Thymus (tissue), 14 donors: ENCODE measurements at places on chromosomes 6 and 20. TPM values are rescaled to one million over a fixed set of nuclear protein-coding genes. Genes with fewer than 3 reads are reported as not detected.
A peak's percentile ranks its signal among the peaks of the same experiment; 100 is the strongest.

- DNase-seq: no peak
Measured at GRCh38 chr6:21739838-21740237, 146.3 kb downstream of the SOX4 start.

DNA sequence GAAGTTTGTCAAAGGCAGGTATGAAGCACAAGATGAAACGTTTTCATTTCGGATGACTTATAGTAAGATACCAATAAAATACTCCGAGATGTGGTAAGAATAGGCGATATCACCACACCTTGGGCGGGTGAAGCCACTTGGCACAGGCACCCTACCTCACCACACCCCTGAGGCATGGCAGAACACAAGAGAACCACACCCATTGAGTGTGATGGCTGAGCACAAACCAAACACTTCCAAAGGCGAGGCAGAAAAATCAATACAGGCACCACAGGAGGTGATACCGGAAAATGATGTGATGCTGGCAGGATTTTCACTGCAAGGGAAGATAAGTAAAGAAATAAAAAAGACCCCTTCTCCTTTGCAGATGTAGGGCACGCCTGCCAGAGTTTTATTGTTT is 332.9 kb upstream of the PRDM1 start:
- no peak for DNase-seq

GRCh38 chr20:23061734-23062561 is 12.5 kb upstream of the THBD start:
- DNase-seq: no peak

UBE2C gene
- 25.1 TPM for polyA plus RNA-seq

LGSN gene
- 0.23 TPM for polyA plus RNA-seq

DNA sequence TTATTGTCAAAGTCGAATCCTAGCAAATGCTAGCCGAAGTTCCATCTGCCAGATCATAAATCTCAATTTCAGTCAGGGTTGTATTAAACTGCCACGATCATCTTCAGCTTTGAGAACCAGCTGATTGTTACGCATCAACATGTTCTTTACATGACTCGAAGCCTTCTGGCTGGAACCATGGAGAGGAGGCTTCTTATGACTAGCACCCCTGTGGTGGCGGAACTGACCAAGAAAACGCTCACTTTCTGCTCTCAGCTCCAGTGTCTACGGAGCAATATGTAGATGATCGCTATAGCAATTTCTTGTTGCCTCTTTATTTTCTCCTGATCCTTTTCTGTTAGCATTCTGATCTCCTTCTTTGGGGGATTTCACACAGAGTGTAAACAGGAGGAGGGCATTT is 479.4 kb upstream of the SLC35B3 start:
- DNase-seq: no peak

DNA sequence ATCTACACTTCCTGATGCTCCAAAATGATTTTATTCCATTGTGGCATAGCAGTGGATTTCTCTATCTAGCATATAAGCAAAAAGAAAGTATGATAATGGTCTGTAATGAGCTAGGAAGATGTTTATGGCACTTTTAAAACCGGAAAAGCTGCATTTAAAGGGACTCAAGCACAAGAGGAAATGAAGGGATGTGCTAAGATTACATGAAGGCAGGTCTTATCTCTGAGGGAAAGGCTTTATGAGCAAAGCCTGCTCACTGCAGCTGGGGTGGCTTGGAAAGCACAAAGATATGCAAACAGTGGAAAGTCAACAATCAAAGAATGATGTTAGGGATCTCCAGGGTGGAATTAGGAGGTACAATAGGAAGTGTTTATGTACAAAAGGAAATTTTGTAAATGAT is 138.2 kb downstream of the TENT5A start:
- DNase-seq: no peak

DNA sequence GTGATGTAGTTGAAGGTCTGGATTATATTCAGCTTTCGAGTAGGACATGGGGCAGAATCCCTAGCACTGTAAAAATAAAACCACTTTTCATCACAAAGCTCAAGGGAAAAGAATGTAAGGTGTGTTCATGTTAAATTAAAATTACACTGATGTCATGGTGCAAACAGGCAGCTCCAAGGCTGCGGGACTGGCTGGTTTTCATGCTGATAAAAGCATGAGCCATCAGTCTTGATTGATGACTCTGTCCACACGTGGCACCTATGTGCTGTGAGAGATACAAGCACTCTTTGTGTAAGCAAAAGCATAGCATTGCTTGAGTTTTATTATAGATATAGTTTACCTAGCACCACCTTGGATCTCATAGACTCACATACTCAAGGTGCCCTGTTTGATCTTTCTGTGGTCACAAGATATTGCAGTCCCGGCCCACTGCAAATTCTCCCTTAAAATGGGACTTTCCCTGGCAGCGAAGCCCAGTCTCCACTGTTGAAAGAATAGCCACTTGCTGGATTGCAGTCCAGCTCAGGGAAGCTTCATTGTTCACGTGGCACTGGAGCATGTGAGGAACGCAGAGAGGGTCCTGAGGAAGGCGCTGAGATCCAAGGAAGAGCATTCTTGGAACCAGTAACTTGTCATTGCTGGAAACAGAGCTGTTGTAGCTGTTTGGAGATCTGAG is 90.6 kb downstream of the TIAM2 start:
- no peak for DNase-seq

DNA sequence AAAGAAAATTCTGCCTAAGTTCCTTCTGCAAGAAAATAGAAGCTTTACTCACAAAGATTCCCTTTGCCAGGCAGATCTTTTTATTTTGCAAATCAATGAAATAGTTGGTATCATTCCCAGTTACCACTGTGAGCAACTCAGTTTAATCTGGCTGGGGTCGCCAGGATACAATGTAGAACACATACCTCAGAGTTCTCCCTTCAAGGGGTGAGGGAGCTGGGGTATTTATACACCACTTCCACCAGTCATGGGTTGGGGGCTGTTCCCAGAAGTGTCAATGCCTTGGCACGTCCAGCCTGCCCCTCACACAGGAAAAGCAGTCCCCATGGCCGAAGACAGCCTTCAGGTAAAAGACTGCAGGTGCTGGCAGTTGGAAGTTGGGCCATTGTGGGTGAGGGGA is 86.2 kb downstream of the SLC24A3 start:
- DNase-seq: no peak

TRAPPC3L gene
- polyA plus RNA-seq: 0.18 TPM

DNA sequence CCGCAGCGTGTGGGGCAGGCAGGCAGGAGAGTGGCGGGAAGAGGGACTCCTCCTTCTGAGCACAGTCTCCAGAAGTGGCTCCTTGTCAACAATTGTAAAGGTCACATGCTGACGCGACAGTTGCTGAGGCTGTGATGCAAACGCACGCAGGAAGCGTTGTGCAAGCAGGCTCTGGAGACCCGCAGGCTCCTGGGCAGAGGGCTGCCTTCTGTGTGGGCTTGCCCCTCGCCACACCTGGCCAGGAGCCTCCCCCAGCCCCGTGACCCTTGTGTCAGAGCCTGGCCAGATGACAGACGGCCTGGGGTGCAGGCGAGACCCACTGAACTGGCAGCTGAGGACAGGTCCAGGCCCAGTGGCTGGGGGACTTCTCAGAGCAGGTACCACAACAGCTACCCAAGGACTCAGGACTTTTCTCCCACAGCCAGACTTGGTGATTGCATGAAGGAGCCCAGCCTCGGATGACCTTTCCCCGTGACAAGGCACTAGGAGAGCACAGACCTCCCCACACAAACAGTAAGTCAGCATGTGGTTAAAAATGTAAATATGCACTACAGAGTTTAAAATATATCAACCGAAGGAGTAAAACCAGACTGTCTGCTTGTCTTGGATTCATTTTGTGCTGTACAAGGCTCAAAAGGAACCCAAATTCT is 222.1 kb upstream of the RREB1 start:
- DNase-seq: no peak

GRCh38 chr6:152338335-152339125 is 298.6 kb downstream of the SYNE1 start:
- DNase-seq: peak; percentile 30

- DNase-seq: no peak
Measured at GRCh38 chr6:98880486-98880885, 46.1 kb downstream of the POU3F2 start.

DNA sequence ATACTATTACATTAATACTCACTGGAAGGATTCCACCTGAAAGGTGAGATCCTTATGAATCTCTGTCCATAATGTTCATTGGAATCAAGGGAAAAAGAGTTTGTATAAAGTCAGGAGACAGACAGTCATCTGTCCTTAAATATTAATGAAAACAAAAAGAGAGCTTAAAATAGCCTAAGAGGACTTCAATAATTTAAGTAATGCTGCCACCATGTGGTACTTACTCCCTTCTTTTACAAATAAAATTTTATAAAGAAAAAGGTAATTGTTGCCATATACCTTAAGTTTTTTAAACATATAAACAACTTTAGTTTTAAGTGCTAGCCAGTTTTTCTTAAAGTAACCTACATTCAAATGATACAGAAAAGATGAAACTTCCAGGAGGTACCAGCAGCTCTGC is 5.1 kb downstream of the BLOC1S5 start:
- no peak for DNase-seq

DNA sequence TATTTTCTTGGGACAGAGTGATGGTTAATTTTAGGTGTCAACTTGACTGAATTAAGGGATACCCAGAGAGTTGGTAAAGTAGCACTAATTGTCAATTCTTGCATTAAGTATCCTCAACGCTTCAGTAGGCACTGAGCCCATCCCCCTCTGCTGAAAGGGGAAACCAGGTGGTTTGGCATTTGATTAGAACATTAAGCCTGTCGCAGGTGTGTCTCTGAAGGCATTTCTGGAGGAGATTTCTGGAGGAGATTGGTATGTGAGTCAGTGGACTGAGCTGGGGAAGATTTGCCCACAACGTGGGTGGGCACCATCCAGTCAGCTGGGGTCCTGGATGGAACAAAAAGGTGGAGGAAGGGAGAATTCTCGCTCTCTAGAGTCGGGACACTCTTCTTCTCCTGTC is 119.8 kb downstream of the RFX6 start:
- no peak for DNase-seq

DNA sequence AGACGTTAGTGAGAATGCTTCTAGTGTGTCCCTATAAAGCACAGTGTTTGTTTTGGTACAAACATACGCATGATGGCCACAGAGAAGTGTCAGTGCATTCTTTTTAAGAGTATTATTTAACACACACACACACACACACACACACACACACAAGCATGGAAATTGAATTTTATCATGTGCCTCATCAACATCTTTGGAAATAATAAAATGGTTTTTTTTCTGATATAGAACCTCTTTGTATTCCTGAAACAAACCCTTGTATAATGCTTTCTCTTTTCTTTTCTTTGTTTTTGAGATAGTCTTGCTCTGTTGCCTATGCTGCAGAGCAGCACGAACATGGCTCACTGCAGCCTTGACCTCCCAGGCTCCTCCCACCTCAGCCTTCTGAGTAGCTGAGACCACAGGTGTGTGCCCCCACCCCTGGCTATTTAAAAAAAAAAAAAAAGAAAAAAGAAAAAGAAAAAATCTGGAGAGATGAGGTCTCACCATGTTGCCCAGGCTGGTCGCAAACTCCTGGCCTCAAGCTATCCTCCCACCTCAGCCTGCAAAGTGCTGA is 116.2 kb upstream of the SYNDIG1 start:
- no peak for DNase-seq

BNIP5 gene
- polyA plus RNA-seq: 0.23 TPM

GRCh38 chr6:86031713-86032112 is 389.0 kb upstream of the SYNCRIP start:
- DNase-seq: no peak
